Esophagus mucosa (tissue), 1 donor: ENCODE measurements at places on chromosomes 16 and 17. TPM values are rescaled to one million over a fixed set of nuclear protein-coding genes. Genes with fewer than 3 reads are reported as not detected.

DNA sequence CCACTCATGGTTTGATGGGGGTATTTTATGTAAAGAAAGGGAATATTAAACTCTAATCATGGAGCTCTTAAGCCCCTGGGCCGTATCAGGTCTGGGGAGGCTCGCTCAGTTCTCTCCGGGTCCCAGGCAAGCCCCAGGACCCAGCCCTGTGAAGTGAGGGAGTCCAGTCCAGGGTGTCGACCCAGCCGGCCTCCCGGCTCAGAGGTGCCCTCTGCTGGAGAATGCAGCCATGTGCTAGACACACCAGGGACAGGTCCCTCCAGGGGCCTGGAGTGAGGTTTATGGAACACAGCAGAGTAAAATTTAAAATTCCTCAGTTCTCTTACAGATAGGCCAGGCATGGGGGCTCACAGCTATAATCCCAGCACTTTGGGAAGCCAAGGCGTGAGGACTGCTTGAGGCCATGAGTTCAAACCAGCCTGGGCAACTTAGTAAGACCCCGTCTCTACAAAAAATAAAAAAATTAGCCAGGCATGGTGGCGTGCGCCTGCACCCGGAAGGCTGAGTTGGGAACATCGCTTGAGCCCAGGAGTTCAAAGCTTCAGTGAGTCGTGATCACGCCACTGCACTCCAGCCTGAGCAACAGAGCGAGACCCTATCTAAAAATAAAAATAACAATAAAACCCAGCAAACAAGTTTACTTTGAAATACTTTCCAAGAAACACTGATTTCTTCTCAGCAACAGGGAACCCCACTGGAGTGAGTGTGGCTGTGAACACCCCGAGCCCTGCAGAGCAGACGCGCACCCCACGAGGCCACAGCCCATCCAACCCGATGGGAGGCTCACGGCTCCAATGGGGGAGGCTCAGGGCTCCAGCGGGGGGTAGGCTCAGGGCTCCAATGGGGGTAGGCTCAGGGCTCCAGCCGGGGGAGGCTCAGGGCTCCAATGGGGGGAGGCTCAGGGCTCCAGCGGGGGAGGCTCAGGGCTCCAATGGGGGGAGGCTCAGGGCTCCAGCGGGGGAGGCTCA is 72.2 kb downstream of the ZNF778 start:
- ATAC-seq = peak; percentile 77

DNA sequence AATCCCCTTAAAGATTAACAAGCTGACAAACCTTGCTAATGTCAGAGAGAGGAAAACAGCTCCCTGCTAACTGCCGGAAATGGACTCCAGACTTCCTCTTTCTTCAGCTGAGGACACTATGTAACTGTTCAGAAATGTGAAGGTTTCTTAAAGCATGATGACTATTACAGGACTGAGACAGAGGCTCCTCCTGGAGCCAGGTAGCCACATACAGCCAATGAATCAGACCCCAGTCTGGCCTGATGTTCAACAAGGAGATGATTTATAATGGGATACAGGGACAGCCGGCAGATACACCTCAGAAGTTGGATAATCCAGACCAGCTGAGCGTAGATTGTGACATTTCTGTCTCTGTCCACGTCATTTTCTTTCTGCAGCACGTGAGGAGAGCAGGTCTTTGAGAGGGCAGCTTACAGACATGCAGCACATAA is 216.2 kb downstream of the HS3ST3A1 start:
- ATAC-seq = no peak

- ATAC-seq = peak; percentile 77
Measured at GRCh38 chr17:47789611-47790561, 31.7 kb downstream of the OSBPL7 start.

IRX6 gene
- total RNA-seq = 0.08 TPM
